ENCODE measurements at places on chromosomes 4 and X. TPM values are rescaled to one million over a fixed set of nuclear protein-coding genes. Genes with fewer than 3 reads are reported as not detected.

Gene MCUB
- 90.0 TPM for total RNA-seq

DNA sequence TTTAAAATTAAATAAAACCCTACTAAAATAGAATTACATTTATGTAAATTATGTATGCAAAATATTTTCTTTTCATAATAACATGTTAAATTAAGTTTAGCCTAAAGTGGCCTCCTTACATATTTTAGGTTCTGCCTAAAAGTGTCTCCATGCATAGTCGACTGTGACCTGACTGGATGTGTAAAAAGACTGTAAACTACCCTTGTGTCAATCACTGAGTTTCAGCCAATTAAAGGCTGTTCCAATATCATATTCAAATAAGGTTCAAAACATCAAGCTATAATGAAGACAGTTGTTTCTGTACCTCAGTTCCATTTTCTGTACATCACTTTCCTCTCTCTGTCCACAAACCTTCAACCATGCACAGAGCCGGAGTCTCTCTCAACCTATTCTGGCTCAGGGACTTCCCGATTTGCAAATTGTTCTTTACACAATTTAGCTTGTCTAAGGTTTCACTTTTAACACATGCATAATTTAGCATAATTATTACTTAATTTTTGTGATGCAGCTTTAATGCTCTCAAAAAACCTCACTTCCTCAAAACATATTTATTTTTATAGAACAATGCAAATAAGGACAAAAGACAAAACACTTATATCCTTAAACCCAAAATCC lies 60.1 kb downstream of the SH3RF1 start:
- H3K4me3 ChIP-seq = no peak overlapping the region
- no peaks in the 10 kb centered on the region for H3K4me1 ChIP-seq
- peaks cover 5% of the 10 kb centered on the region for H3K27me3 ChIP-seq
- no peaks in the 10 kb centered on the region for H3K36me3 ChIP-seq
- H3K27ac ChIP-seq = no peak overlapping the region
- DNase-seq = no peak

Gene IL13RA1
- total RNA-seq = 2.2 TPM

Gene SH3D19
- not detected for total RNA-seq

GRCh38 chr4:128256539-128256938 lies 31.1 kb downstream of the PGRMC2 start:
- peaks cover 47% of the 10 kb centered on the region for H3K27me3 ChIP-seq
- peaks cover 6% of the 10 kb centered on the region for H3K36me3 ChIP-seq
- no peak overlapping the region for H3K27ac ChIP-seq
- no peak for DNase-seq

GRCh38 chr4:151198748-151199147 lies 78.2 kb upstream of the PRSS48 start:
- H3K4me1 ChIP-seq = peaks cover 2% of the 10 kb centered on the region
- no peaks in the 10 kb centered on the region for H3K36me3 ChIP-seq
- no peaks in the 10 kb centered on the region for H3K27me3 ChIP-seq
- H3K27ac ChIP-seq = no peak overlapping the region
- DNase-seq = no peak

GRCh38 chrX:6053141-6053540 lies 175.5 kb downstream of the NLGN4X start:
- no peaks in the 10 kb centered on the region for H3K36me3 ChIP-seq
- no peaks in the 10 kb centered on the region for H3K27me3 ChIP-seq
- no peaks in the 10 kb centered on the region for H3K4me1 ChIP-seq
